ENCODE measurements at places on chromosomes 12 and 14.

DNA sequence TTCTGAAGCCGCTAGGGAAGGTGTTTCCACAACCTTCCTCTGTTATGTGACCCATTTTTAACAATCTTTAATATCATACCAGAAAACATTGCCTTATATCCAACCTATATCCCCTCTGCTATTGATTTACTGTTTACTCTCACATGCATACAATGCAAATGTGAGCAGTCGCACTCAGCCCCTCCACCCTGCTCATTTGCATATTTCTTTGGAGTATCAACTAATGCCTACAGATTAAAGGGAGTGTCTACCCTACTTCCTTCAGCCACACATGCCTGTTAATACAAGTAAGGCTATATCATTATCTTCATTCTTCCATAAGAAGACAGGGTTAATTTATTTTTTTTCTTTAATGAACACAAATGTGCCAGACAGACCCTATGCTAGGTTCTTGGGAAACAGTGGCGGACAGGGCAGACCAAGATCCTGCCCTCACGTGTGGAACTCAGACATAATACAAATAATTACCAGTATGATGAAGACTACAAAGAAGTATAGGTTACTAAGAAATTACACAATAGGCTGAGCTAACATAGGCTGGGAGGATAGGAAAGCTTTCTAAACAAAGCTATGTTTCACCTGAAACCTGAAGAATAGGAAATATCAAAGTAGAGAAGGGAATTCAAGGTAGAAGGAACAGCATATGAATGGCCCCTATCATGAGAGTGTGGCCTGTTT is 107.3 kb upstream of the MDM1 start:
- H3K27me3 ChIP-seq: no peaks in the 10 kb centered on the region
- no peak for DNase-seq
- no peak overlapping the region for H3K4me3 ChIP-seq
- no peaks in the 10 kb centered on the region for H3K4me1 ChIP-seq
- H3K27ac ChIP-seq: no peak overlapping the region

DNA sequence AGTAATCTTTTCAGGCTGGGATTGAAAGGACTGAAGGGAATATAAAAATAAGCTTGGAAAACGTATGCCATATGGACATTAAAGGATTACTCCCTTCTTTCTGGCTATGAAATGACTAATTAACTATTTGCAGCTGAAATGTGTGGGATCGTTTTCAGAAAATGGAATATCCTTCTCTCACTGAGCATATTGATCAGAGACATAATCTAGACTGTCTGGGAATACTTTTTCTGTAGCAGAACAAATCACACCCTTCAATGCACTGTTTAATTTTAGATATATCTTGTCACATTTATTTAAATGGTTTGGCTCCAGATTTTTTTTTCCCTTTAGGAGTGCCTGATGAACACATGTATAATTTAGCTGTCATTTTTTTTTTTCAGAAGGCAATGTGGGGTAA is 10.8 kb upstream of the ACTR10 start:
- peaks cover 4% of the 10 kb centered on the region for H3K4me1 ChIP-seq
- no peak overlapping the region for H3K27ac ChIP-seq
- H3K27me3 ChIP-seq: no peaks in the 10 kb centered on the region
- H3K4me3 ChIP-seq: no peak overlapping the region

GRCh38 chr12:42285431-42285830 is 40.5 kb downstream of the ZCRB1 start:
- no peaks in the 10 kb centered on the region for H3K4me1 ChIP-seq
- no peaks in the 10 kb centered on the region for H3K36me3 ChIP-seq
- no peak overlapping the region for H3K4me3 ChIP-seq
- no peak overlapping the region for H3K27ac ChIP-seq
- DNase-seq: no peak
- H3K27me3 ChIP-seq: no peaks in the 10 kb centered on the region

GRCh38 chr12:92630968-92631367 is 71.8 kb upstream of the PLEKHG7 start:
- no peaks in the 10 kb centered on the region for H3K36me3 ChIP-seq
- H3K4me1 ChIP-seq: no peaks in the 10 kb centered on the region
- no peak overlapping the region for H3K4me3 ChIP-seq
- H3K27me3 ChIP-seq: no peaks in the 10 kb centered on the region

- H3K4me3 ChIP-seq: no peak overlapping the region
- no peaks in the 10 kb centered on the region for H3K36me3 ChIP-seq
- DNase-seq: no peak
- H3K27ac ChIP-seq: no peak overlapping the region
- H3K27me3 ChIP-seq: peaks cover 3% of the 10 kb centered on the region
Measured at GRCh38 chr14:60220084-60220483, 28.9 kb upstream of the PPM1A start.

DNA sequence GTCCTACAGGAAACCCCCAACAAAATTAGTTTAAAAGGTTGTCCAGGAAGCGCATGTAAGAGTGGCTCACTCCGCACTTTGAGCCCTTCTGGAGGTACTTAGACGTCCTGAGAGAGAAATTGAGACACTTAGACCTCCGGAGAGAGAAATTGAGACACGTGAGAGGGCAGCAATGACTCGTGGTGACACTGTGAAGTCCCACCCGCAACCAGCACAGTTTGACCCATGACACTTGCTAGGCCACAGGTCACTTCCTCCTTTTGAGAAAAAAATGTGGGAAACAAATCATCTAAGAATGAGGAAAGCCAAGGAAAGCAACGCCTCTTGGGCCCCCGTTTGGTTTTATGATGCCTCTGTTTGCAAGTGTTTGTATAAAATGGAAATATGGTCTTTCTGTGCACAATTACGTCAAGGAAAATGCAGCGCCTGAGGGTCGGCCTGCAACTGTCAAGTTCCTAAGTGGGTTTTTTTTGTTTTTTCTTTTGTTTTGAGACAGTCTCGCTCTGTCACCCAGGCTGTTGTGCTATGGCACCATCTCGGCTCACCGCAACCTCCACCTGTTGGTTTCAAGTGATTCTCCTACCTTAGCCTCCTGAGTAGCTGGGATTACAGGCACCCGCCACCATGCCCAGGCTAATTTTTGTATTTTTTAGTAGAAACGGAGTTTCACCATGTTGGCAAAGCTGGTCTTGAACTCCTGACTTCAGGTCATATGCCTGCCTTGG is 13.6 kb upstream of the CDCA4 start:
- H3K27me3 ChIP-seq: peaks cover 8% of the 10 kb centered on the region
- no peaks in the 10 kb centered on the region for H3K4me1 ChIP-seq
- no peak overlapping the region for H3K27ac ChIP-seq
- H3K4me3 ChIP-seq: no peak overlapping the region
- no peak for DNase-seq

GRCh38 chr12:47035484-47035883 is 43.9 kb upstream of the PCED1B start:
- H3K4me3 ChIP-seq: no peak overlapping the region
- DNase-seq: no peak
- H3K36me3 ChIP-seq: no peaks in the 10 kb centered on the region
- H3K27ac ChIP-seq: no peak overlapping the region
- no peaks in the 10 kb centered on the region for H3K27me3 ChIP-seq
- H3K4me1 ChIP-seq: peaks cover 20% of the 10 kb centered on the region

DNA sequence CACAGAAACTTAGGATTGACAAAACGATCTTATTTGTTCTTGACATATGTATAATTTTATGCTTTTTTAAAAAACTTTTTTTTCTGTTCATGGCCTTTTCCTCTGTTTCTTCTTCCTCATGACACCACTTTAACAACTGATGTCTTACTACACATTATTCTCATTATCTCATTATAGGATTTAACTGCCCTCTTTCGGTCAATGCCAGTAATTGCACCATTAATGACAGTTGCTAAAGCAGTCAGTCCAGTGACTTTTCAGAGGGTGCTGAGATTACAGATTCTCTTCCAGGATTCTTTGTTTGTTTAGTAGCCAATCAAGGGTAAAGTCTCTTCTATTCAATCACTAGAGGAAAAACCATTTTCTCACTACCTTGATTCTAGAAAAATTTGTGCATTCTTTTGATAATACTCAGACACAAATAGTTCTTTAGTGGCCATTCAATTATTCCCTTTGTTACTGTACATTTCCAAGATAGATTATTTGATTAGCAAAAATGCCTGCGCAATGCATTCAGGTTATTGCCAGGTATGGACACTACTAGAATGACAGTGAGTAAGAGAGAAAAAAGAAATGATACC is 50.1 kb downstream of the KLRG1 start:
- no peaks in the 10 kb centered on the region for H3K4me1 ChIP-seq
- H3K27ac ChIP-seq: no peak overlapping the region
- DNase-seq: peak; percentile 54
- H3K36me3 ChIP-seq: no peaks in the 10 kb centered on the region
- H3K4me3 ChIP-seq: no peak overlapping the region

DNA sequence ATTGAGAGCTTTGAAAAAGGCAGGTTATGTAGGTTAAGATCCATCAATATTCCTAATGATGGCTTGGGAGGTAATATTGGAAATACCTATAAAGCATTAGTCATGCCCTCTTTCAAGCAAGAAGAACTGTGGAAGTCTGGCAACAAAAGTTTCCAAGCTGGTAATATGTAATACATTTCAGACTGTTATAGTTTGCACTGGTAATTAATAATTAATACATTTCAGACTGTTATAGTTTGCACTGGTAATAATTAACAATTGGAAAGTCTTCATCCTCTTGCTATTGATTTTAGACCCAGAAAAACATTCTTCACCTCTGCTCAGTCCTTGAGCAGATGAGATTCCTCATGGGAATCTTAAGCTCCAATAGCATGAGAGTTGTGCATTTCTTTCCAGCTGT is 29.0 kb upstream of the WDR89 start:
- no peaks in the 10 kb centered on the region for H3K27me3 ChIP-seq
- H3K4me3 ChIP-seq: no peak overlapping the region
- no peaks in the 10 kb centered on the region for H3K36me3 ChIP-seq
- DNase-seq: peak; percentile 12
- no peaks in the 10 kb centered on the region for H3K4me1 ChIP-seq

DNA sequence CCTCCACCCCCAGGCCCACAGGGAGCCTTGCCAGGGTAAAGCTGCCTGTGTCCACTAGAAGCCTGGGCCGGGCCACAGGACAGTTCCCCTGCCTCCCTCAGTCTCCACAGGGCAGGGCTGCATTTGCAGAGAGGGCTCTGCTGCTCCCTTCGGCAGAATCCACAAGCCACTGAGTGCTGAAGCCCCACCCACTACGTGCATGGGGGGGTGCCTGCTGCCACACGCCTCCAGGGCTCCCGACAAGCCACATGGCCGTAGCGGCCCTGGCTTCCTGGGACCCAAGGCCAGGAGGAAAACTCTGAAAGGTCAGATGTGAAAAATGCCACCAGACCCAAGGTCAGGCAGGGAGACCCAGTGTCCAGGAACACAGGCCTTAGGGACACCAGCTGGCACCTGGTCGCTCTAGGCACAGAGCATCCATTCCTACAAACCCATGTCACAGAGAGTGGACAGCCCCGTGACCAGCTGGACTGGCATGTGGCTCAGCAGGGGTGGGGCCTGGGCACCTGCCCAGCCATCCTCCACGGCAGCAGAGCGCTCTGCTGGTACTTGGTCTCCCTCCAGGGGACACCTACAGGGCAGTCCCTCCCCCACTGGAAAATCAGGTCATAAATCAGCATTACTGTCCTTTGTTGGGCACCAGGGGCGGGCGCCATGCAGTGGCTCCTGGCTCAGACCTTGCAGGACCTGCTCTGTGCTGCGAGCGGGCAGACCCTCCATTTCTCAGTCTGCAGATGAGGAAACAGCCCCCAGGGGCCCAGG is 42.9 kb downstream of the CCDC85C start:
- H3K4me1 ChIP-seq: peaks cover 2% of the 10 kb centered on the region
- no peaks in the 10 kb centered on the region for H3K27me3 ChIP-seq
- H3K27ac ChIP-seq: no peak overlapping the region
- peaks cover 55% of the 10 kb centered on the region for H3K36me3 ChIP-seq
- DNase-seq: peak; percentile 35
- no peak overlapping the region for H3K4me3 ChIP-seq

DNA sequence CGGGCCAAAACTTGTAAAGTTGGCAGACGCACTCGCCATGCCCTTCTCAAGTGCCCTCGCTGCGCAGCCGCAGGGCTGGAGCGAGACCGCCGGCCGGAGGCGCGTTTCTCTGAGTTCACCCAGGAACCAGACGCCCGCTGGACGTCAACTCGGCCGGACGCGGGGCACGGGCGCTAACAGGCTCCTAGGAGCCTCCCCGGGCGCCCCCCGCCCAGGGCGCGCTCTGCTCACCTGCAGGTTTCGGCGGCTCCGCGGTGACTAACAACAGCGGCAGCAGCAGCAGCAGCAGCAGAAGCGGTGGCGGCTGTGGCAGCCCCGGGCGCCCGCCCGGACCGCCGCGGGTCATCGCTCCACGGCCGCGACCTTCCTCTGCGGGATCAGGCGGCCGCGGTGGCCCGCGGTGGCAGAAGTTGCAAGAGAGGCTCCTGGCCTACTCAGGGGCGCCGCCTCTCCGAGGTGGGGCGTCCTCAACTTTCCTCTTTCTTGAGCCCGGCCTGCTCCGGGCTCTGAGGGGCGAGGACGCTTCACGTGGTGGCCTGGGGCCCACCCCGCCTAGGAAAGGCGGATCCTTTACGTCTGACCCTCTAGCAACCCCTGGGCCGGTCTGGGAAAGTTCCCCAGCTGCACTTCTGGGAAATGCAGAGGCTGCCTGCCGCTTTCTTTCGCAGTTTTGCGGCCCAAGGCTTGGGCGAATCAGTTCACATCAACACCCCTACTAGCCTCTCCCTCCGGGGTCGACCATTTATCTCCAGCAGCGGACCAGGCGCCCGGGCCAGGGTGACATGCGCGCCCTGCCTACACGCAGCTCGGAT is at the start of gene PLBD1:
TSS of gene PLBD1 (minus strand) at position 533 of the 812 bp plus-strand sequence. CDS start at position 346, 187 bp downstream.
- peak within 1 kb of the TSS; percentile 29 for H3K27ac ChIP-seq
- H3K36me3 ChIP-seq: no peaks in the 10 kb centered on the region
- no peaks in the 10 kb centered on the region for H3K27me3 ChIP-seq
- DNase-seq: peak; percentile 58

GRCh38 chr14:78524766-78525165 is 354.6 kb downstream of the NRXN3 start:
- no peaks in the 10 kb centered on the region for H3K36me3 ChIP-seq
- H3K27me3 ChIP-seq: no peaks in the 10 kb centered on the region
- H3K4me3 ChIP-seq: no peak overlapping the region

DNA sequence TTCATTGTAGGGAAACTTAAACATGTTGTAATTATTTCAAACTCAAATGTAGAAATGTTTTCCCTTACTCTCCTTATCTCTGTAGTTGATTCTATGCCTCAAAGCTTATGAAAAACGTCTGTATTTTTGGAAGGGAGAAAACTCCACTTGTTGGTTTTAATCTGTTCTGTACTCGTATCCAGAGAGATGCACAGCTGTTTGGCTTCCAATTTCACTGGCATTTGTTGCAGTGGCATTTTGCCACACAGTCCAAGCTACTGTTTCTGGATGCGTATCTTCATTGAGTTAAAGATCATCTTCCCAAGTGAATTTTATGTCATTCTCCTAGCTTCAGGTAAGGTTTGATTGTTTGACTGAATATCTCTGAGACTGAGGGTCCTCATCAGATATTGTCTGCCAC is 481.4 kb downstream of the TRHDE start:
- H3K4me3 ChIP-seq: no peak overlapping the region
- no peak overlapping the region for H3K27ac ChIP-seq
- no peaks in the 10 kb centered on the region for H3K27me3 ChIP-seq
- no peak for DNase-seq

DNA sequence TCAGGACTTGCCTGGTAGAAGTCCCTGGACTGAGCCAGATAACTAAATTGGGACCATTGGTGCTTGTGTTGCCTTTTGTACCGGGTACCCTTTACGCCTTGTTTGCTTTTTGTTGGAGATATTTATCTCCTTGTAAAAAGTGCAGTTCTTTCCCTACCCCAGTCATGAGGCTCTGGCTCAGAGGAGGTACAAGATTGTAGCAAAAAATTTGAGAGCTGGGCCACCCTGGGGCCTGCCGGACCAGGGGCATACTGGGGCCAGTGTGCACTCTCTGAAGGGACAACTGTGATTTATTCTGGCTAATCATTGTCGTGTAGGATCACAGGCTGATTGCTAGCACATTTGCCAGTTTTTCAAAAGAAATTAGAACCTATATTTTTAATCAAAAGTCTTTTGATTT is 13.2 kb downstream of the TPCN1 start:
- H3K27me3 ChIP-seq: no peaks in the 10 kb centered on the region
- peaks cover 72% of the 10 kb centered on the region for H3K36me3 ChIP-seq
- H3K4me1 ChIP-seq: peaks cover 56% of the 10 kb centered on the region
- H3K27ac ChIP-seq: no peak overlapping the region
- DNase-seq: no peak
- H3K4me3 ChIP-seq: no peak overlapping the region

Measured in small intestine (tissue), 16 donors.